ENCODE measurements at places on chromosomes 12 and 14.

GRCh38 chr14:89720076-89720687 is 234.3 kb downstream of the EFCAB11 start:
- no peak for DNase-seq

DNA sequence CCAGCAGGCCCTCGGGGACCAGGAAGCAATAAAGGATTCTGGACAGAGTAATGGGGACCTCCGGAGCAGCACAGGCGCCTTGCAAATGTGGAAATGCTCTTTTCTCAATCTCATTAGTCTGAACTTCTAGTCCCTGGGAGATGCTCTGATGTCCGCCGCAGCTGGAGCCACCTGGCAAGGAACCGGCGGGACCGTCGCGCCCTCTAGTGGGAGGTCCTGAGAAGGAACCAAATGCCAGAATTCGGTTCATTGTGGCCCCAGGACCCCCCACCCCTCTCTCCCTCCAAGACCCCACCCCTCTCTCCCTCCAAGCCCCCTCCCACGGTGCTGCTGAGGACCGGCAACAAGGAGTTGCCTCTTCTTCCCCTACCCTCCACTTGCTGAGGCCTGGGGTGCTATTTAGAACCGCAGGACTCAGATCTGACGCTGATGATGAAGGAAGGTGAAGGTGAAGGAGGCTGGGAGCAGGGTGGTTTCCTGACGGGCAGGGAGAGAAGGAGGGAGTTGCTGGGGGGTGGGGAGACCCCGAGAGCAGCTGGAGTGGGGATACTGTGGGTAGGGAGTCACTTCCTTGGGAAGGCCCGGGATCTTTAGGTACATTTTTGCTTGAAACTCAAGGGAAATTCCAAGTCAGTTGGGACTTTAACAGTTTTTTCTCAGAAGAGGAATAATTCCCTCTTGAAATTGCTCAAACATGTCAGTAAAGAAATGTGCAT is 42.5 kb downstream of the SMIM41 start:
- DNase-seq: peak; percentile 70

GRCh38 chr14:104876251-104876699 is 11.2 kb downstream of the CEP170B start:
- peak; percentile 52 for DNase-seq

- peak; percentile 51 for DNase-seq
Observed at GRCh38 chr12:116194935-116195431, 82.5 kb downstream of the MED13L start.

DNA sequence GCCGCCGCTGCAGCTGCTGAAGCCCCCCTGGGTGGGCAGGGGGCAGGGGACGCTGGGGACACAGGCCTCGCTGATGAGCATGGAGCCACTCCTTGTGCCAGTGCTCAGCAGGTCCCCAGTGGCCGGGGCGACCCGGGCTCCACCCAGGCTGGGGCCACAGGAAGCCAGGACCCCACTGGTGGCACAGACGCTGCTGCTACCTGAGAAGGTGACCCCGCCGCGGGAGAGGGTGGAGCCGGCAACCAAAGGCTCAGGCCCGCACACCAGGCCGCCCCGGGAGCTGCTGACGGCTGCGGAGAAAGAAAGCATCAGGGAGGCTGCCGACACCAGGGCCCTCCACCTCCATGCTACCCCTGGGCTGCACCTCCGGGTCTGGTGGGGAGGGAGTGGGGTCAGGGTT is 7.4 kb downstream of the KRT84 start:
- no peak for DNase-seq

GRCh38 chr14:73008501-73008900 is 18.4 kb downstream of the ZFYVE1 start:
- no peak for DNase-seq

DNA sequence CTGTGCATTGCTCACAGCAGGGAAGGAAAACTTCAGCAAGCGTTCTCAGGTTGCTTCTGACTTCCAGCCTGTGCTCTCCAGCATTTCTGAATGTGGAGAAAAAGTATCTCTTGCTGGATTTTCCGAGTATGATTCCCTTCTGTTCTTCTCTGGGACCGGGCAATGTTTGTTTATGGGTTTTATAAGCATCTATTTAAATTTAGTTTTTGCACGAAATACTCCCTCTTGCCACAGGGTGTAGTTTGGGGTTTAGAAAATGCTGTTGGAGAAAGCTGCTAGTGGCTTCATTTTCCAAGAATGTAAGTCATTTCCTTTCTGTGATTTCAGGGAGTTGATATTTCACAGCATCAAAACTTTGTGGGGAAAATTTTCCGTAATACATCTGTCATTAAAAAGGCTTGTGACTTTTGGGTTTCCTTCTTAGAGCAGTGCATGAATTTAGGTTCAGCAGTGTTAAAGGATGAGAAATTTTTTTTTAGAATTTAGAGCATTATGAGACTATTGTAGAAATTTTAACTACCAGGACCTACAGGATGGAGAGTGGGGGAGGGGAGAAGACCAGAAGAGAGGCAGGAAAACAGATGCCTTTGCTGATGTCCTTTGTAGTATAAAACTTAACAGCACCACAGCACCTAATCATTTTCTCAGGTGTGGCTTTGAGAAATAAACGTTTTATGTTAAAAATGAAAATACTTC is 1.5 kb downstream of the FRMD6 start:
- no peak for DNase-seq

DNA sequence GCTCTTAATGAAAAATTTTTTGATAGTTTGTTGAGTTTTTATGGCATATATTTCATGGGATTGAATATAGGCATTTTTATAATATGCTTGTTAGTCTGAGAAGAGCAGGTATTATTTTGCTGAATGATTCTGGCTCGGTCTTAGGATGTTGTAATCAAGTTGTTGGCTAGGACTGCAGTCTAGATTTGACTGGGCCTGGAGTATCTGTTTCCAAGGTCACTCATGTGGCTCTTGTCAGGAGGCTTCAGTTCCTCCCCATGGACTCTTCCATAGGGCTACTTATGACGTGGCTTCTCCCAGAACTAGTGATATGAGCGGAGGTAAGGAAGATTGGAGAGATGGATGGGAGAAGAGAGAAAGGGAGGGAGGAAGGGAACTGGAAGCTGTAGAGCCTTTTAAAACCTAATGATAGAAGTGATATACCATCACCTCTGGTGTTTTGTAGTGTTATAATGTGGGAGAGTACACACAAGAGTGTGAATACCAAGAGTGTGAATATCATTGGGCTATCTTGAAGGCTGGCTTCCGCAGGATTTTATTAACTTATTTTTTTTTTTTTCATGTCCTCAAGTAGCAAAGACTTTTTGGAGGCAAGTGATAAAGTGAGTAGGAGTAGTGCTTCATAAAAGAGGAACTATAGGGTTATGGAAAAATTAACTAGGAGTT is 4.4 kb downstream of the MNAT1 start:
- no peak for DNase-seq

GRCh38 chr12:90021795-90022440 is 313.3 kb upstream of the ATP2B1 start:
- DNase-seq: no peak

DNA sequence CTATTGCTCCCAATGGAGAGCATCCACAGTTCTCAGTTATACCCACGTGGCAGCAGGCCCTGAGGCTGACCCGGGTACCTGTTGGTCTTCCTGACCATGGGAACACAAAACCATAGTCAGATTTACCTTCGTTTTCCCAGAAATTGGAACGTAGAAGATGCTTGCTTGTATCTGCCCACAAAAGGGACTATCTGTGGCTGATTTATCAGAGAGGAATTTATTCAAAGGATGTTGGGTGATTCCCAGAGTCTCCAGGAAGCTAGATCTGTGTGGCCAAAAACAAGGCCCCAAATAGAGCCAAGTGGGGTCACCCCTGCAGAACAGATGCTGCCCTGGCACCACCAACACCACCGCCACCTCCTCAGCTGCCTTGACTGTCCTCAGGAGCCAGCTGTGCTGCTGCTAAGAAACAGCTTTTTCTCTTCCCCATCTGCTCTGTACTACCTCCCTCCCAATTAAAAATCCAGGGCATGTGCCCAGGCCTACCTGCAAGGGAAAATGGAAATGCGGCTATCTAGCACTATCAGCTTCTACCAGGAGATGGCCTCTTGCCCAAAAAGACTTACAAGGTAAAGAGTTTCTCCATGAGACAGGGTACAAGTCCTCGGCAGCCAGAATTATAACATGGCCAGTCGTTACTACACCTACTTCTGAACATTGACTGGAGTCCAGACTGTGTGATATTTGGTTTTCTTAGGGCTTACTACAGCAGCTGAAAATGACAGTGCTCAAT is 128.6 kb upstream of the PLEKHG7 start:
- no peak for DNase-seq

DNA sequence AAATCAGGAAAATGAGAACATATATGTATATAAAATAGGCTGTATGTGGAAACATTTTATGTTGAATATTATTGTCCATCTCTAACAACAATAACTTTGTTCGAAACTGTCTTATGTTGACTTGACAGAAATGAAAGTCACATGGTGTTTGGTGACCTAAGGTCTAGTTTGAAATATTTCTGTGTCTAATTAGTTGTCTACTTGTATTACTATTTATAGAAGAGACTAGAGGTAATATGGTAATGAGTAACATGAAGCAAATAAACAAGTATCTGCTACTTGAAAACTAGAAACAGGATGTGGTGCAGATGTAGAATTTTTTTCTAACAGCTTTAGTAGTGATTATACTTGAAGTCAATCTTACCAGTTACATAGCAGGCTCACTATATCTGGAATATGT is 3.9 kb downstream of the GPHN start:
- no peak for DNase-seq

GRCh38 chr12:71477609-71478008 is 38.0 kb downstream of the LGR5 start:
- no peak for DNase-seq

DNA sequence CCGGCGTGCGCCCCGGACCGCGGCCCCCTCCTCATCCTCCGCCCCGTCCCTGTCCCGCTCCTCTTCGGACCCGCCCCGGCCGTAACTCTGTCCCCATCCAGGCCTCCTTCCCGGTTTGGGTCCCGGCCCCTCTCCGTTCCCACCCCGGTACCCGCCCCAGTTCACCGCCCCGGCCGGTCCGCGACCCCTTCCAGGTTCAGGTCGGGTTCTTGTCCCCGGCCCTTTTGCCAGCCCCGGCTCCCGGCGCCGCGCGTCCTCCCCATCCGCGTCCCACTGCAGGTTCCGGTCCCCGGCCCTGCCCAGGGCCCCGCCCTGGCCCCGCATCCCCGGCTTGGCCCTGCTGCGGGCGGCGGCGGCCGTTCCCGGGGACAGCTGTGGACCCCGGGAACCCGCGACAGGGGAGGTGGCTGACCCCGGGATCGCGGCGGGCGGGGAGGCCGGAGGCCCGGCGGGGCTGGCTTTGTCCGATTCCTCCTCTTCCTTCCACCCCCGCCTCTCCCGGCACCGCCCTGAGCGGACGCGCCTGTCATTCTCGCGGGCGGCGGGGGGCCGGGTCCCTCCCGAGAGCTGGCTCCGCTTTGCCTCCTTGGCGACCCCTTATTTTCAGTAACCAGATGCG is 601 bp downstream of the KLC1 start:
- DNase-seq: peak; percentile 50

- no peak for DNase-seq
Observed at GRCh38 chr12:61385771-61386170, 874.4 kb upstream of the USP15 start.

- DNase-seq: no peak
Observed at GRCh38 chr14:71734885-71735284, 197.3 kb upstream of the RGS6 start.

DNA sequence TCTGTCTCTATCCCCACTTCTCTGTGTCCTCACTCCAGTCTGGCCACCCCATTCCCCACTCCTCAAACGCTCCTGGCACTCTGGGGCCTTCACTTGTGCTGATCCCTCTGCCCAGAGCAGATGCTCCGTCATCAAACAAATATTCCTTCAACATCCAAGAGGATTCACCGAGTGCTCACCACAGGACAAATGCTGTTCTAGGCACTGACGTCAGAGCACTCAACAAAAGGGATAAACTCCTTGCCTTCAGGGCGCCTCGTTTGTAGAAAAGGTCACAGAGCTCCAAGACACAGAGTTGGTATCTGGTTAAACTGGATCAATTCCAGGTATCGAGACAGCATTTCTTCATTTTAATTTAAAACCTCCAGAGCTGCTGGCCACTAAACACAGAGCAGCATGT is 35.3 kb downstream of the PSMC1 start:
- DNase-seq: no peak

DNA sequence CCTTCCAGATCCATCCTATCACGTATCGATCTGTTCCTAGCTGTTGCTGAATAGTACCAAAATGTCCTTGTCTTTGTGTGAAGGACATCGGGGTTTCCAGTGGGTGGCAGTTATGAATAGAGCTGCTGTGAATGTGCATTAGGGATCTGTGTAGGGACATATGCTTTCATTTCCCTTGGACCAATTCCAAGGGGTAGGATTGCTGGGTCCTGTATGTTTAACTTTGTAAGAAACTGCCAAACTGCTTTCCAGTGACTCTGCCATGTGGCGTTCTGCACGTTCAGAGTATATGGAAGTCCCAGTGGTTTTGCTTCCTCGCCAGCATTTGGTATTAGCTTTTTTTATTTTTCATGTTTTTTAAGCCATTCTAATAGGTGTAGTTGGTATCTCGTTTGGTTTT is 28.6 kb downstream of the PACS2 start:
- no peak for DNase-seq

DNA sequence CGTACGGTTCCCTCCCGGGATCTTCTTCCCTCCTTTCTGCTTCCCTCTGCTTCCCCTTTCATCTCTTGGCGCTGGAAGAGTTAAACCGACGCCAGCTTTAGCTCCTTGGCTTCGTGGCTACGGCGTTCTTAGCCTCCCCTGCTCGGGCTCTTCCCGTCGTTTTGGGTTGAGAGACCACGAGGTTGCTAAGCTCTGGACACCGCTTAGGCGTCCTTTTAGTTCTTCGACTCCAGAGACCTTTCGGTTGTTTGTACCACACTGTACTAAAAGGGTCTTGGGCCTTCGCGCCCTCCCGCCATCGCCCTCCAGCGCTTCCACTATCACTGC is 545 bp downstream of the CPSF2 start:
- no peak for DNase-seq

- no peak for DNase-seq
Observed at GRCh38 chr12:95740751-95741150, 49.8 kb downstream of the NTN4 start.

DNA sequence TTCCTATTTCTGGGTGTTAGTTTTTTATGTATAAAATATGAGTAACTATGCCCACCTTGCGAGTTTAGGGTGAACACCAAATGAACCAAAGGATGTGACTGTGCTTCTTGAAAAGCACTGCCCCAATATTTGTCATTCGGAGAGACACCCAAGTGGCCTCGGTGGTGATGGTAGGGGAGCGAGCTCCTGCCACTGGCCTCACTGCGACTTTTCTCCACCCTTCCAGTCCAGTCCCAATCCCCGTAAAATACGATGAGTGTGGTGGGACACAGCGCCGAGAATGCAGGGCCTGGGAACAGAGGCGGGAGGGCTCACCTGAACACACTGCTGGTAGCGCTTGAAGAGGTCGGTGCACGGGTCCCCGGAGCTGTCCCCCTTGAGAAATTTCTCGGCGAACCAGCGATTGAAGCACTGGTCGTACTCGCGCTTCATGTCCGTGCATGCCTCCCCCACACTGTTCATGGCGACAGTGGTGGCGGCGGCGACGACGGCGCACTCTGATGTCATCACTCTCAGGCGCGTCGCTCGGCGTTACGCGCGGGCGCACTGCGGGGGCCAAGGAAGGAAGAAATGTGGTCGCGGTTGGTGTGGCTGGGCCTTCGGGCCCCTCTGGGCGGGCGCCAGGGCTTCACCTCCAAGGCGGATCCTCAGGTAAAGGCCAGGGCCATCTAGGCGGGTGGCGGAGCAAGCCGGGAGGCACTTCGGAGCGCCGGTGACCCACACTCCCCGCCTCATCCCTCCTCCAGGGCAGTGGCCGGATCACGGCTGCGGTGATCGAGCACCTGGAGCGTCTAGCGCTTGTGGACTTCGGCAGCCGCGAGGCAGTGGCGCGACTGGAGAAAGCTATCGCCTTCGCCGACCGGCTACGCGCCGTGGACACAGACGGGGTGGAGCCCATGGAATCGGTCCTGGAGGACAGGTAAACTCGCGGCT is at the start of the genes GATC and TRIAP1:
Gene GATC, plus strand, starts transcription at position 534 of the 933 bp plus-strand sequence. Its CDS starts 37 bp downstream, at position 571.
Gene TRIAP1, minus strand, starts transcription at position 474 of the 933 bp plus-strand sequence. Its CDS starts 12 bp downstream, at position 462.
- peak; percentile 88 for DNase-seq
